Stimulated activated CD4-positive, alpha-beta T cell treated with anti-CD3 and anti-CD28 coated beads, Interleukin-12 subunit alpha, Interleukin-12 subunit beta, amount 100 ng/mL, for 4 hours (primary cell): ENCODE measurements at places on chromosomes 7 and 10.

- DNase-seq, result no peak
These were observed 9.4 kb upstream of the CALML5 start for GRCh38 chr10:5508786-5509185.

GRCh38 chr7:127858915-127859189, 172.4 kb downstream of the LRRC4 start:
- DNase-seq, result no peak

DNA sequence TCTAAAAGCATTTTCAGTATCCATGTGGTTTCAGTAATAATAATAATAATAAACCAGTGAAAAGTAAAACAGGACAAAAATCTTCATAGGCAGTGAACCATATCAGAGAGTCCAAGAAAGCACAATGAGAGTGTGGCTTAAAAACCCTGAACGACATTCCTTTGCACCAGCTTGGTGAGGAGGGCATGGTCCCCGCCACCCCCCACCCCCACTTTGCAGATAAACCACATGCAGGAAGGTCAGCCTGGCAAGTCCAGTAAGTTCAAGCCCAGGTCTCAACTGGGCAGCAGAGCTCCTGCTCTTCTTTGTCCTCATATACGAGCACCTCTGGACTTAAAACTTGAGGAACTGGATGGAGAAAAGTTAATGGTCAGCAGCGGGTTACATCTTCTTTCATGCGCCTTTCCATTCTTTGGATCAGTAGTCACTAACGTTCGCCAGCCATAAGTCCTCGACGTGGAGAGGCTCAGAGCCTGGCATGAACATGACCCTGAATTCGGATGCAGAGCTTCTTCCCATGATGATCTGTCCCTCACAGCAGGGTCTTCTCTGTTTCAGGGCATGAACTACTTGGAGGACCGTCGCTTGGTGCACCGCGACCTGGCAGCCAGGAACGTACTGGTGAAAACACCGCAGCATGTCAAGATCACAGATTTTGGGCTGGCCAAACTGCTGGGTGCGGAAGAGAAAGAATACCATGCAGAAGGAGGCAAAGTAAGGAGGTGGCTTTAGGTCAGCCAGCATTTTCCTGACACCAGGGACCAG, 172.5 kb downstream of the EGFR start:
- no peak for DNase-seq

GRCh38 chr10:130741901-130742855, 569.3 kb downstream of the TCERG1L start:
- DNase-seq, result no peak

- no peak for DNase-seq
These were observed 38.7 kb upstream of the SVOPL start for GRCh38 chr7:138739859-138740258.

GRCh38 chr7:55903985-55904759, 16.9 kb downstream of the ZNF713 start:
- no peak for DNase-seq

DNA sequence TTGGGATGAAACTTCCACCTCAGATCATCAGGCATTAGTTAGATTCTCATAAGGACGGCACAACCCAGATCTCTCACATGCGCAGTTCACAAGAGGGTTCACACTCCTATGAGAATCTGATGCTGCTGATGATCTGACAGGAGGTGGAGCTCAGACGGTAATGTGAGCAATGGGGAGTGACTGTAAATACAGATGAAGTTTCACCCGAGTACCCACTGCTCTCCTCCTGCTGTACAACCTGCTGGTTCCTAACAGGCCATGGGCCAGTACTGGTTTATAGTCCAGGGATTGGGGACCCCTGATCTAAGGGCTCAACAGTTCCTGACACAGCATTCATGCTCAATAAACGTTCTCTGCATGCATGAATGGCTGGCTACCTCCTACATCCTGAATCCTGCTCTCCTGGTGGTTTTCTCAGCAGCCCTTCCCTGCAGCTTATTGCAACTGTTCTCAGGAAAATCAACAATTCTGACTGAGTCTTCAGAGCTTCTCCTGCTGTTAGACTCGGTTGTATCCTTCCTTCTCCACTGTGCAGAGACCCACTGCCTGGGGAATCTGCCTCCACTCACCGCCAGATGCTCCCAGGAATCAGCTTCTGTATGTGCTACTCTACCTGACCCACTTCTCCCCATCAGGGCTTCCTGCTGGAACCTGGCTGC, 17.4 kb downstream of the PDE6C start:
- DNase-seq, result no peak

DNA sequence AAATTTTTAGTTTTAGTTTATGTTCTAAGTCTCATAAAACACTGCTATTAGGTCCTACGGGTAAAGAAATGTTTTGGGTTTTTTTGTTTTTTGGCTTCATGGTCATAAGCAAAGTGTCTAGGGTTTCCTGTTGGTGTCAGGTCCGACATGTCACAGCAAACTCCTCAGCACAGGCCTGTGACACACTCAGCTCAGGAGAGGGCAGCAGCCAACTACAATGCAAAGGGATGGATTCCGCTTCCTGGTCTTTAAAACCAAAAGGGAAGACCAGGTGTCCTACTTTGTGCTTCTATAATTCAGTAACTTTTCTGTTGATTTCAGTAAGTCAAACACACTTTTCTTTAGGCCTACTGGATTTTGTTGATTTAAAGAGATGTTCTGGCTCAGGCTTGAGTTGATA, 83.8 kb upstream of the MACROH2A2 start:
- no peak for DNase-seq
